ENCODE measurements at places on chromosomes 4 and X. TPM values are rescaled to one million over a fixed set of nuclear protein-coding genes. Genes with fewer than 3 reads are reported as not detected.

The PDE5A gene
- 0.39 TPM for total RNA-seq

The CHST7 gene
- total RNA-seq: 36.5 TPM

The CTAG1A gene
- not detected for total RNA-seq

The HSFX3 gene
- not detected for total RNA-seq

The TNIP3 gene
- total RNA-seq: 0.39 TPM

The CLGN gene
- total RNA-seq: 6.6 TPM

The APOO gene
- 30.9 TPM for total RNA-seq

The FAM9C gene
- not detected for total RNA-seq

The OTC gene
- total RNA-seq: not detected

The KLKB1 gene
- not detected for total RNA-seq

The SLITRK4 gene
- not detected for total RNA-seq

The DCAF16 gene
- 9.2 TPM for total RNA-seq

The GNRHR gene
- not detected for total RNA-seq

The ADH1B gene
- not detected for total RNA-seq

The VCX3B gene
- total RNA-seq: not detected

The HTR2C gene
- not detected for total RNA-seq

The GABRQ gene
- total RNA-seq: 0.20 TPM

The UGT2B15 gene
- total RNA-seq: 0.07 TPM
